ENCODE measurements at places on chromosomes 3 and 15. TPM values are rescaled to one million over a fixed set of nuclear protein-coding genes. Genes with fewer than 3 reads are reported as not detected.

Gene CORO2B
- 10.9 TPM for total RNA-seq

Gene TICRR
- total RNA-seq, result 10.2 TPM

Gene PAK6
- 0.91 TPM for total RNA-seq

Gene PLA2G4D
- total RNA-seq, result not detected

Gene GADL1
- not detected for total RNA-seq

Gene ADAMTS9
- total RNA-seq, result 1.4 TPM

Gene CRABP1
- not detected for total RNA-seq

Gene SPTSSB
- not detected for total RNA-seq

Gene ENTPD3
- total RNA-seq, result not detected

Gene FSIP1
- 2.6 TPM for total RNA-seq

Gene MCCC1
- 17.2 TPM for total RNA-seq

Gene COL6A5
- total RNA-seq, result not detected

Gene OCA2
- total RNA-seq, result 0.19 TPM

Gene CACNA2D3
- 0.27 TPM for total RNA-seq

Gene TMIE
- 0.23 TPM for total RNA-seq

Gene CFAP92
- total RNA-seq, result 0.61 TPM

Gene SLC28A2
- not detected for total RNA-seq

Gene ST3GAL6
- total RNA-seq, result 4.4 TPM
